ENCODE measurements at places on chromosomes 5 and 9.

DNA sequence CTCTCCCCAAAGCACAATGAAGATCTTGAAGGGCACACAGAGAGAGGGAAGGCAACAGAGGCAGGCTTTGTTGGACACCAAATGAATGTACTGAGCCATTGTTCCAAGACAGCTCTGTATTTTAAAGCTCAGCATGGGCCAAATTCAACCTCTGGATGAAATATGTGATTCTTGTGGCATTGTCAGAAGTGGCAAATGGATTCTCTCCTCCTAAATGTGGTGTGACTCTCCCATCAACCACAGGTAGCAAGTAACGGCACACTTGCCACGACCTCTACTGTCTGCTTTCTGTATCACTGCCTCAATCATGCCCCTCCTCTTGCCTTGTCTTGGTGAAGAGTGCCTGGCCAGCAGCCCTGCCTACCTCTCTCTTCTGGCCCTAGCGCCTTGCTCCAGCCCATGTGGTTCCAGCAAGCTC is 6.1 kb upstream of the MOB3B start:
- H3K36me3 ChIP-seq, result peaks cover 5% of the 10 kb centered on the region
- H3K27ac ChIP-seq, result no peak overlapping the region
- no peak overlapping the region for H3K4me3 ChIP-seq

GRCh38 chr5:98416541-98416940 is 356.9 kb upstream of the RGMB start:
- no peak overlapping the region for H3K27ac ChIP-seq
- no peaks in the 10 kb centered on the region for H3K27me3 ChIP-seq
- no peak for DNase-seq
- H3K36me3 ChIP-seq, result no peaks in the 10 kb centered on the region
- H3K4me1 ChIP-seq, result no peaks in the 10 kb centered on the region

- H3K27ac ChIP-seq, result no peak overlapping the region
- no peaks in the 10 kb centered on the region for H3K27me3 ChIP-seq
- H3K36me3 ChIP-seq, result no peaks in the 10 kb centered on the region
These were observed 117.5 kb upstream of the ZNF462 start for GRCh38 chr9:106745457-106745856.

GRCh38 chr9:34227445-34227844 is 48.6 kb downstream of the UBAP1 start:
- no peak overlapping the region for H3K4me3 ChIP-seq
- no peaks in the 10 kb centered on the region for H3K4me1 ChIP-seq
- H3K27me3 ChIP-seq, result no peaks in the 10 kb centered on the region
- H3K36me3 ChIP-seq, result peaks cover 2% of the 10 kb centered on the region
- H3K27ac ChIP-seq, result no peak overlapping the region

GRCh38 chr5:50320131-50320749 is 120.8 kb downstream of the EMB start:
- DNase-seq, result no peak
- no peak overlapping the region for H3K27ac ChIP-seq
- H3K4me1 ChIP-seq, result no peaks in the 10 kb centered on the region
- no peaks in the 10 kb centered on the region for H3K27me3 ChIP-seq
- H3K4me3 ChIP-seq, result no peak overlapping the region

- peaks cover 18% of the 10 kb centered on the region for H3K27me3 ChIP-seq
- no peaks in the 10 kb centered on the region for H3K36me3 ChIP-seq
- no peaks in the 10 kb centered on the region for H3K4me1 ChIP-seq
These were observed 149.5 kb upstream of the PTCH1 start for GRCh38 chr9:95666096-95666784.

DNA sequence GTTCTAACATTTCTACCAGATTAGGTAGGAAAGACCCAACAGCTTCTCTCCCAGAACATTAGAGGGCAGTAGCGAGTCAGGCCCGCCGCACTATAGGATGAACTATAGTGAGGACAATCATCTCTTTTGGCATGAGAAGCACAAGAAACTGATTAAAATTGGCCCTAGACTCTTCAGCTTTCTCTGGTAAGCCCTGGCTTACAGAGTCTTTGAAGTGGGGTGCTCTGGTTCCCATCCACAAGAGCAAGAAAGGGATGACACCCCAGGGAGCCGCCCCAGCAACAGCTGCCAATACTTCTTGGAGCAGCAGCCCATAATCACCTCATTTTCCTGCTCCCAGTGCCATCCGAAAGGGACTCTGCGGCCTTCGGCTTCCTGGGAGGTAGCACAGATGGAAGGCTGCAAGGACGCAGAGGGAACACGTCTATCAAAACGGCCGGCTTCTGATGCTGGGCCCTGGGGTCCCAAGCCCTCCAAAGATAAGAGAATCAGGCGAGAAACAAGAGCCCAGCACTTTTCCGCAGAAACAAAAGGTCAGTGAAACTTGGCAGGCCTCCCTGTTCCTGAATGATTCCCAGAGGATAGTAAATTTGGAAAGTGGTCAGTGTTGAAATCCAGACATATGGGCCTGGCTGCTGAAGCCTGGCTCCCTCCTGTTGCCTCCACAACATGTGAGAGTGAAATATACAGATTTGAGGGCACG is 69.3 kb downstream of the HSD17B3 start:
- H3K4me1 ChIP-seq, result no peaks in the 10 kb centered on the region
- H3K27me3 ChIP-seq, result peaks cover 17% of the 10 kb centered on the region
- H3K36me3 ChIP-seq, result no peaks in the 10 kb centered on the region
- DNase-seq, result no peak
- no peak overlapping the region for H3K27ac ChIP-seq
- no peak overlapping the region for H3K4me3 ChIP-seq

- peaks cover 8% of the 10 kb centered on the region for H3K36me3 ChIP-seq
- H3K27ac ChIP-seq, result no peak overlapping the region
- H3K4me1 ChIP-seq, result peaks cover 30% of the 10 kb centered on the region
- H3K4me3 ChIP-seq, result no peak overlapping the region
- H3K27me3 ChIP-seq, result no peaks in the 10 kb centered on the region
These were observed 143.2 kb downstream of the C9orf152 start for GRCh38 chr9:110064803-110065202.

GRCh38 chr9:124869466-124869985 is 7.6 kb downstream of the ARPC5L start:
- no peaks in the 10 kb centered on the region for H3K27me3 ChIP-seq
- DNase-seq, result no peak
- peak overlapping the region; percentile 89 for H3K27ac ChIP-seq
- H3K4me1 ChIP-seq, result peaks cover 31% of the 10 kb centered on the region

DNA sequence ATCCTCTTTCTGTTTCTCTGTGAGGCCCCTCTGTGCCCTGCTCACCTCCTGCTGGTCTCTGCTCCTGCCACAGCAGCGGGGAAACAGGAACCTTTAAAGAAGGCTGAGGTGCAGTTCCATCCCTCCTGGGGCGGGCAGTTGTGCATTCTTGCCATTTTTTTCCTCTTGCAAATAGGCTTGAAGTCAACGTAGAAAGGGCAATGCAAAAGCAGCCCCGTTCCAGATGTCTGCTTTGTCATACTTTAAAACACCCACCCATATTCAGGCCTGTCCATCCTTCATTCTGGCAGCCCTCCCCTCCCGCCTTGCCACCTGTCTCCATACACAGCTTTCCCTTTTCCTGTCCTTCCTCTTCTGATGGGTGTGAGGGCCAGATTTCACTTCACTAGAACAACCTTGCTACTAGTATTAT is 65.4 kb upstream of the KLF9 start:
- no peaks in the 10 kb centered on the region for H3K27me3 ChIP-seq
- no peak for DNase-seq
- H3K4me3 ChIP-seq, result no peak overlapping the region
- H3K4me1 ChIP-seq, result no peaks in the 10 kb centered on the region
- H3K36me3 ChIP-seq, result no peaks in the 10 kb centered on the region
- H3K27ac ChIP-seq, result no peak overlapping the region

DNA sequence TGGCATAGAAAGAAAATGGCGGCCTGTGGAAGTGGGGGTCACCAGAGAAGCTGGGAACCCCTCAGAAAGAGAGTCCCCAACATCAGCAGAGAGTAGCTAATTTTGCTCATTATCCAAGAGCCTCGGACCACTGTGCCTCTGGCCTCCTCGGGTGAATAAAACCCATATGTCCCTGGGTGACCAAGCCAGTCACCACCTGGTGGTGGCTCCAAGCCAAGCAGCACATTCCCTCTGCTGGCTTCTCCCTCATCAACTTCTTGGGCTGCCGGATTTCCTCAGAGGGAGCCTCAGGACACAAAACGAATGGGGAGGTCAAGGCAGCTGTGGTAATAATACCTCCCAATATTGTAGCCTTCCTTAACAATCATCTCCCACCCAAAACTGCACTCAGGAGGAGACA is 242.5 kb downstream of the NFIB start:
- no peak overlapping the region for H3K27ac ChIP-seq
- H3K27me3 ChIP-seq, result no peaks in the 10 kb centered on the region
- DNase-seq, result no peak
- no peaks in the 10 kb centered on the region for H3K4me1 ChIP-seq

GRCh38 chr5:62931153-62931950 is 352.7 kb downstream of the LRRC70 start:
- no peak overlapping the region for H3K27ac ChIP-seq
- no peaks in the 10 kb centered on the region for H3K36me3 ChIP-seq
- H3K4me3 ChIP-seq, result no peak overlapping the region

Data from thymus (tissue), 14 donors.